ENCODE measurements at places on chromosomes 16 and 17. TPM values are rescaled to one million over a fixed set of nuclear protein-coding genes. Genes with fewer than 3 reads are reported as not detected.

The MPP3 gene
- 2.7 TPM for polyA plus RNA-seq

The ZNF629 gene
- polyA plus RNA-seq, result 12.4 TPM

The ZNF213 gene
- polyA plus RNA-seq, result 10.7 TPM

The RNU2-1 gene
- polyA plus RNA-seq, result not detected

The ZG16 gene
- polyA plus RNA-seq, result not detected

The EMP2 gene
- polyA plus RNA-seq, result 43.8 TPM

The SLC13A2 gene
- polyA plus RNA-seq, result not detected

The SPATA22 gene
- polyA plus RNA-seq, result 0.30 TPM

The ANKS4B gene
- not detected for polyA plus RNA-seq

The ABCC3 gene
- 2.5 TPM for polyA plus RNA-seq

The KREMEN2 gene
- polyA plus RNA-seq, result not detected

The TLCD2 gene
- polyA plus RNA-seq, result 5.7 TPM

The RAB26 gene
- polyA plus RNA-seq, result 0.19 TPM

The TNS4 gene
- not detected for polyA plus RNA-seq

The TMEM100 gene
- 17.8 TPM for polyA plus RNA-seq

The APOH gene
- 0.32 TPM for polyA plus RNA-seq

The TNFRSF17 gene
- 0.52 TPM for polyA plus RNA-seq

The DPEP2NB gene
- not detected for polyA plus RNA-seq

The TEX19 gene
- polyA plus RNA-seq, result not detected

The TBC1D26 gene
- polyA plus RNA-seq, result 0.08 TPM

The BCL6B gene
- 13.7 TPM for polyA plus RNA-seq

The TERB1 gene
- polyA plus RNA-seq, result not detected

The IGFBP4 gene
- 634 TPM for polyA plus RNA-seq

The ZNF276 gene
- polyA plus RNA-seq, result 7.1 TPM

The AMFR gene
- polyA plus RNA-seq, result 97.8 TPM

The METTL22 gene
- 14.2 TPM for polyA plus RNA-seq

The EIF5A gene
- 258 TPM for polyA plus RNA-seq

The ASIC2 gene
- polyA plus RNA-seq, result 0.20 TPM

The GNGT2 gene
- 4.6 TPM for polyA plus RNA-seq

The TRPV2 gene
- polyA plus RNA-seq, result 11.5 TPM

The SPATA20 gene
- polyA plus RNA-seq, result 55.4 TPM

The CD300E gene
- polyA plus RNA-seq, result 1.1 TPM

The CBX4 gene
- 7.8 TPM for polyA plus RNA-seq

The SLC25A10 gene
- 8.7 TPM for polyA plus RNA-seq

The ZDHHC1 gene
- polyA plus RNA-seq, result 1.4 TPM

The SPHK1 gene
- polyA plus RNA-seq, result 4.0 TPM

The PERCC1 gene
- polyA plus RNA-seq, result 0.08 TPM

The BAIAP3 gene
- 0.63 TPM for polyA plus RNA-seq
